ENCODE measurements at places on chromosomes 3 and 15.

DNA sequence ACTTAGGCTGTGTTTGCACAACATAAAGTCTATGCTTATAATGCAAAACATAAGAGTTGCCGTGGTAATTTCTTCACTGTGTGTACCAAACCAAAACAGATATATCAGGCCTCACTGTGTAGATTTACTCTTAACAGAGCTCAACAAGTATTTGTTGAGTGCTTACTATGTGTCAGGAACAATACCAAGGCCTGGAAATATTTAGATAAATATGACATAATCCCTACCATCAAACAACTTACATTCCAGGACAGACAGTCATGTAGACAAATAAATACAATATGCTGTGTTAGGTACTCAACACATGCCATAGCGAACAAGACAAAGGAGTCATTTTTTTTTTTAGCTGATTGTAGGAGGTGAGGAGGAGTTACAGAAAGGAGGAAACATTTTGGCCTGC lies 554.0 kb downstream of the NSUN3 start:
- no peak for DNase-seq

DNA sequence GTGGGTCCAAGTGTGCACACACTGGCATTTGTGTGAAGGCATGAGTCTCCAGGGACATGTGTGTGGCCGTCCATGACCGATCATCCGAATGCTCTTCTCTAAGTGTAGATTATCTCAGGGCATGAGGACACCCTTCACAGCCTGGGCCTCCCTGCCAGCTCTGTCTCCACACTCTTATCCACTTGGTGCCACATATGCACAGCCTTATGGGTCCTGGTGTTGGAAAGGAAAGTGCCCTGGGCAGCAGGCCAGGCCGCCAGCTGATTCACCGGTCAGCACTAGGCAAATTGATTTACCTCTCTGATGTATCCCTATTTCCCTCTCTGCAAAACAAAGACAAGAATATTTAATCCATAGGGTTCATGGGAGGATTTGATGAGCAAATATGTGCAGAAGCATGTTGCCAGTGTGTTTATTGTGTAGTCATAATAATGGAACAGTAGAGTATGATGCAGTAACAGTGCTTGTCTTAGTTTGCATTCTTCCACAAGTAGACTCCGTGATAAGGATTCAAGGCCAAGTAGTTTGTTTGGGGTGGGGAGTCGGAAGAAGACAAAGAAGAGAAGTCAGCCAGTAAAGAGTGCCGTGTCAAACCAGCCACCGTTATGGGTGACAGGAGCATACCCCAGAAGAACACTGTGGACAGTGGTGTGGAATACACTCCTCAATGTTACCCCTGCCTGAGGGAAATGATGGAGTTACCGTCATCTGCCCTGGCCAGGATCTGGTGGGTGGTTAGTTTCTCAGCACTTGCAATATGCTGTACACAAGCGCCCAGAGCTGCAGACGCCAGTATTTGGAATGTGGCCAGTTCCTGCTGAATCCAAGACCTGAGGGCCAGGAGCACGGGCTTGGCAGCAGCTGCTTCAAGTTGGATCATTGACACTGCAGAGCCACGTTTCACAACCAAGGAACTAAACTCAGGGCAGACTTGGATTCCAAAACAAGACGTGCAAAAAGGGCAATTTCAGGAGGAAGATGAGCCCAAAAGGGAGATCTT lies 85.1 kb downstream of the MTHFS start:
- no peak for DNase-seq

GRCh38 chr3:143121241-143122088 lies 1.9 kb downstream of the CHST2 start:
- peak; percentile 71 for DNase-seq

DNA sequence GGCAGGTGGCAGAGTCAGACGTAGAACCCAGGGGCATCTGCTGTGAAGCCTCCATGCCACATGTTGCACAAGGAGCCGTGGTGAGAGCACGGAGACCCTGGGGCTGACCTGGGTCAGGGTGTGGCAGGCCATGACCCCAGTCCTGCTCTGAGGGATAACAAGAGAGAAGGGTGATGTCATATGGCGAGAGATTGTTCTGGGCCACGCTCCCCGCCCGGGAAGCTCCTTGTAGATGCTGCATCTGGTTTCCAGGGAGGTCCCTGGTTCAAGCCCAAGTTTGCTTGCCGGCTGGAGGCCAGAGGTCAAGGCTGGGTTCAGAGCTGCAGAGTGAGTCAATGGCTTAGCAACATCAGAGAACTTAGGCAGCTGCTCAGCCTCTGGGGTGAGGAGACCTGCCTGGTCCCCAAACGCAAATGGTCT lies 17.3 kb downstream of the FGD5 start:
- no peak for DNase-seq

GRCh38 chr15:51970132-51970817 lies 1.3 kb downstream of the LEO1 start:
- no peak for DNase-seq

DNA sequence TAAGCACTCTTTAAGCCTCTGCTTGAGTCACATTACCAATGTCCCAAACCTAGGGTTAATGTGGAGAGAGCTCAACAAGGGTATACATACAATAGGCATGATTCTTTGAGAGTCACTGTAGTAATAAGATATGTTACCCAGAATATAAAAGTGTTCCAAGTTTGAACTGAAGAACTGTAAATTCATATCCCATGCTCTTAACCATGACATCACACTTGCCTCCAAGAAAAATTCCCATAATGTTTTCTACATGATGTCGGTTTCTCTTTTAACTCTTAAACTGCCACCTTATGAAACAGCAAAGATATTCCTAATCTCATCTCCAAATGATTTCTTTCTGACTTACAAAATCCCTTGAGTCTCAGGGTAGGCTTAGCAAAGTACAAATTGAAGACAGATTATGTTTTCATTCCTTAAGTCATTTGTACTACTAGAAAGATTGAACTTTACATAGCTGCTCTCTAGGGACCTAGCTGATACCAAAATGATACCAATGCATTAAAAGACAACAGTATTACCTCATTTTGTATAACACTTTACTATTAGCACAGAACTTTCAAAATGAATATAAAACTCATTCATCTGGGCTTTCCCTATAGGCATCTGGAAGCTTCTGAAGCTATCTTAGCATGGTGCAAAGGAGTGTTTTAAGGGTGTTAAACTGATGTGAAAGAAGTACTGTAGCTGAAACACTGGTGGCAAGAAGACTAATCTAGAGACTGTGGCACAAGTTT lies 127.1 kb downstream of the KCNMB2 start:
- no peak for DNase-seq

GRCh38 chr15:28896951-28897350 lies 11.2 kb downstream of the APBA2 start:
- no peak for DNase-seq

- no peak for DNase-seq
Observed at GRCh38 chr3:186090901-186091300, 18.0 kb downstream of the ETV5 start.
